Tibial nerve (tissue), 4 donors: ENCODE measurements at places on chromosomes 7 and 10.

DNA sequence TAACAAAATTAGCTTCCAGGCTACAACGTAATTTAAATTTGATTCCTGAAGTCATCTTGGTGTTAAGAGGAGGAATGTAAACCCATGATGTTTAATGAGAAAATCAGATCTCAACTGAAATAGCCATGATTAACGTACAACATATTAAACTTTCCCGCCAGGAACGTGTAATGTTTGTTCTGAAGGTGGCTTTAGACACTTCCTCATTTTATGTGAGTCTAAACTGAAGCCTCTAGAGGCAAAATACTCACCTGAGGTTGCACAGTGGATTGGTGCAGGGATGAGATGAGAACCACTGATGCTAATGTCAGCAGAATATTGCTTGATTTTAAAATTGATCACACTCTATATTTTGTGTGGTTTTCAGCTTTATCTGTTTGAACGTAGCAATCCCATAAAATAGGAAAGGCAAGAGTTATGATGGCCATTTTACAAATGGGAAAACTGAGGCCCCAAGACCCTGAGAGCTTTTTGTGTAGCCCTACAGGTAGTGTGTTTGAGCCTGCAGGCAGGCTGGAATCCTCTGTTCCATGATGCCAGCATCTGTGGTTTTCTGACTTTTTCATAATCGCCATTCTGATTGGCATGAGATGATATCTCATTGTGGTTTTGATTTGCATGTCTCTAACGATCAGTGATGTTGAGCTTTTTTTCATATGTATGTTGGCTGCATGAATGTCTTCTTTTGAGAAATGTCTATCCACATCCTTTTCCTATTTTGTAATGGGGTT is 243.7 kb upstream of the BMPER start:
- no peak for DNase-seq

GRCh38 chr10:66639371-66639770 is 286.5 kb upstream of the LRRTM3 start:
- DNase-seq = no peak

GRCh38 chr10:3104251-3104918 is 37.0 kb downstream of the PFKP start:
- DNase-seq = no peak

DNA sequence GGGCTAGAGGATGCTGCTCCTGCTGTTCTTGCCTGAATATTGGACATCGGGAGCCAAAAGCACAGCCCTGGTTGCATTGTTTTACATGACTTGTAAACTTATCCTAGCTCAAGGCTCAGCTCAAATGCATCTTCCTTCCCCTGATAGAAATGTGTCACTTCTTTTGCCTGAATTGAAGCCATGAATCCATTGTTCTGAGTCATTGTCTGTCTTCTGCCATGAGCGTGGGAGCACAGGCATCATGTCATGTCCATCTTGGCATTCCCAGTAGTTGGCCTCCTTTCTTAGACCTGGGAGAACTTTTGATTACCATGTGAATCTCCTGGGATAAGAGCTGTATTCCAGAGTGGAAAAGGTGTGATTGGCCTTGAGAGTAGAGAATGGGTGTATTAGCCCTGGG is 54.1 kb upstream of the OPN4 start:
- no peak for DNase-seq

- DNase-seq = no peak
Observed at GRCh38 chr10:94747137-94747536, 15.3 kb upstream of the CYP2C19 start.

DNA sequence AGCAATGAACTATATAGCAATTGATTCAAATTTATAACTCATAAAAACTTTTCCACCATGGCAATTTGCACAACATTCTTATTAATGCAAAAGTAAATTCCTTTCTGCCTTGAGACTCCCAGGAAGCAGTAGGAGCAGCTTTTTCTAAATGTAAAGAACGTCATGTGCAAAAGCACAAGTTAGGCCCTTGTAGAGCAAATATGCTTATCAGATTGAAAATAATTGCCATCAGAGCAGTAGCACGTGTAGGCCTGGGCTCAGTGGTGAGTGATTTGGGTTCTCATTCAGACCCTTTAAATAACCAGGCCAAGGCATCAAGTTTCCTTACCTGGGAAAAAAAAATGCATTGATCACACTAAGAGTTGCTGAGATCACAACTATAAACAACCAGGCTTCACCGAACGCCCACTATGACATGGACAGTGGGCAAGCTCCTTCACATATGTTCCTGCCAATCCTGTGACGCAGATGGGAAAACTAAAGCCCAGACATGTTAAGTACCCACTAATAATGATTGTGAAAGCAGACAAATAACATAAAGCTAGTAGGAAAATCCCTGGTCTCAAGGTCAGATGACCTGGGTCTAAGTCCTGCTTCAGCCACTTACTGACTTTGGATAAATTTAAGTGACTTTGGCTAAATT is 22.1 kb upstream of the SAR1A start:
- DNase-seq = no peak

GRCh38 chr7:124713086-124713485 is 52.5 kb downstream of the GPR37 start:
- no peak for DNase-seq

GRCh38 chr7:100783804-100784203 is 43.5 kb downstream of the EPHB4 start:
- no peak for DNase-seq

DNA sequence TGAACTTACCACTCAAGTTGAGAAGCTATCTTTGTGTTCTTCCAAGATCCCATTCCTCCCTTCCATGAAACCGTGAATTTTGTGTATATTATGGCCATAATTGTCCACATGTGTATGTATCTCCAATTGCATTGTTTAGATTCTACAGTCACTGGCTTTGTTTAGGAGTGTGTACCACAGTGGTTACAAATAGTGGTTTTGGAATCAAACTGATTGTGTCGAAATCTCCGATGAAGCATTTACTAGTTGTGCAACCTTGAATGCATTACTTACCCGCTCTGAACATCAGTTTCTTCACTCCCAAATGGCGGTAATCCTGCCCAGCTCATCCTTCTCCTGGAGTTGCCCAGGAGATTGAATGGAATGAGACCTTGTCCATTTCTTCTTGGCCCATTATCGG is 145.0 kb upstream of the ZNF32 start:
- no peak for DNase-seq

- no peak for DNase-seq
Observed at GRCh38 chr7:90313907-90314306, 7.2 kb downstream of the FAM237B start.

DNA sequence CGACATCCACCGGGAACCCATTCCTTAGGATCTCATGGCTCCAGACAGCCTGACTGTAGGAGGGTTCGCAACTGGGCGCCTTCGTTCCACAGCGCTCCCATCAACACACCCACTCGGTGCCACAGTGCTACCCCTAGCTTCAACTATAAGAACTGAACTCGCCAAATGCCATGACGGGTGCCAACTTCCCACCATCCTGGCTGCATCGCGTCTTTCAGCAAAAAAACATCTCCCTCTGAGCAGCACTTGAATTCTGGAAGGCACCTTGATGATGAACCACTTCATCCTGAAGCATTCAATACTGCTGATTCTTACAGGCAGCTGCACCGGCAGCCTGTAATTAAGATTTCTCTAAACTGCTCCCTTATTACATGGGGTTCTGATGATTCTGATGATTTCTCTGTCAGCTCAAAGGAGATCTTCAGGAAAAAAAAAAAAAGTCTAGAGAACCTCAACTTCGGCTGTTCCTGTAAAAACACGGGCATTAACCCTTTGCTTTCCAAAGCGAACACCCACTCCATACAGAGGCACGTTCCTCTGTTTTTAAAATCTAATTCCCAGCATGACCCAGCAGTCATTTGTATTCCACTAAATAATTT is 1.3 kb downstream of the CYTH3 start:
- DNase-seq = peak; percentile 56

DNA sequence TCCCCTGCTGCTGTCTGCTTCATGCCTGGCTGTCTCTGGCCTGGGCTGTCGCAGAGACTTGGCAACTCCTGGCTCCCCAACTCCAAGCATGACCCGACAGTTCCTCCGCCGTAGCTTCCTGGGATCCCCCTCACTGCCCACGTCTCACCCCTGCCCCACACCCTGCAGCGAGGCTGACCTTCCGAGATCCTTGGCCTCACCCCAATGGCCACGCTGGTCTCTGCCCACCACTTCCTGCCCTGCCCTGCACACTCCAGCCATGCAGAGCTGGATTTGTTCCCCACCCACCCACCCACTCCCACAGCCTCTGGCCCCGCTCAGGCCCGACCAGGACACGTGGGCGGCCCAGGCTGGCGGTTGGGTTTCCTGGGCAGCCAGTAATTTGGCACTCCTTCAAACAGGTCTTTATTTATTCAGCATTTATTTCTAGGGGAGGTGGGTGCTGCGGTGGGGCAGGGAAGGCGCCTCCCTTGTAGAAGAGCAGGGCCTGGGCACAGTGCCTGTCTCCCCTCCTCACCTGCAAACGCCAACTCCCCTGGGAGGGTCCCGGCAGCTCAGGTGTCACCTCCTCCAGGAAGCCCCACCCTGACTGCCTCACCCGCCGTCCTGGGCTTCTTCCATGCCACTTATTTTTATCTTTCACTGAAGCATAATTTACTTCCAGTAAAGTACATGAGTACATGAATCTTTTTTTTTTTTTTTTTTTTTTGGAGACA is 25.5 kb downstream of the GTF2IRD1 start:
- DNase-seq = peak; percentile 28

- DNase-seq = peak; percentile 52
Observed at GRCh38 chr10:95273393-95274312, 17.1 kb downstream of the PDLIM1 start.

DNA sequence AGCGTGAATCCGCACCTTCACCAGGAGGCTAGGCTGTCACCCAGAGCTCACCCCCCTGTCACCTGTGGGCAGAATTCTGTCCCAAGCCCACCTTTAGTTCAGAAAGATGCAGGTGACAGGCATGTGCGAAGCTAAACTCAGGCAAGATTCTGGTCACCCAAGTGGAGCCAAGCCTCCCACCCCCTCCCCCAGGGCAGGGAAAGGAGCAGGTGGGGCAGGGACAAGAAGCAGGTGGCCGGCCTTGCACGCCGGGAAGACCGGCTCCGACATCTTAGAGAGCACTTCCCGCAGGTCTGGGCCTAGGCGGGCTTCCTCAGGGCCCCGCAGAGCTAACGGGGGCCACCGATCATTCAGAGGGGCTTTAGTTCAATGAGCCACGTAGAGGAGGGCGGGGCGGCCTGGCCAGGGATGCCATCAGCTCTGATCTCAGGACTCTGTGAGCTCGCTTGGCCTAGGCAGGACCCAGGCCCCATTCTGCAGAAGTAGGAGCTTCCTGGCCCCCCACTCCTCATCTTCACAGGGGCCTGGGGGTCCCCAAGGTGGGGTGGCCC is 19.9 kb downstream of the UNCX start:
- DNase-seq = no peak

DNA sequence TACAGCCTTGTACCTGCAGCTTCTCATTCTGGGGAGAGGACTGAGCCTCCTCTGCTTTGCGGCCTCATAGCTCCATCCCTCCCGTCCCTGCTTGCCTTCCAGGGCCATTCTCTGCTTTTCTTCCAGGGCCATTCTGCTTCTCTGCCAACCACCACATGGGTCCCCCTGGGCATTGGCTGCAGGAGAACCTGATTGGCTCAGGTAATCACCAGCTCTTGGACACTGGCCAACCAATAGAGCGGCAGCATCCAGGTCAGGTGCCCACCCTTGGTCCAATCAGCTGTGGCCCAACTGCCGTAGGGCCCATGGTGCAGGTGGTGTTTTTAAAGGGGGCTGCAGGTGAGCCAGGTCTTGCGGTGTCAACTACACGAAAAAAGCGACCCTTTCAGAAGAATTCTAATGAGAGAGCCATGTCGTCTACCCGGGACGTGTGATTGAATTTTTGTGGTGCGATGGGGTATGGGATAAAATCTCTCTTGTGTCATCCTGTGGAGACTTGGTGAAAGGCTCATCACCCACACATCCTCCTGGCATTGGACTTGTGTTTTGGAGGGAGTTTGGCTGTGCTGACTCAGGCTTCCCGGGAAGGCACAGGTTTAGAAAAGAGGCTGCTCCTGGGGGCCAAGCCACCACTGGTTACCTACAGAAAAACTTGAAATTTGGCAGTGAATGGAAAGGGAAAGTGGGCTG is 46.0 kb upstream of the PODXL start:
- DNase-seq = no peak

DNA sequence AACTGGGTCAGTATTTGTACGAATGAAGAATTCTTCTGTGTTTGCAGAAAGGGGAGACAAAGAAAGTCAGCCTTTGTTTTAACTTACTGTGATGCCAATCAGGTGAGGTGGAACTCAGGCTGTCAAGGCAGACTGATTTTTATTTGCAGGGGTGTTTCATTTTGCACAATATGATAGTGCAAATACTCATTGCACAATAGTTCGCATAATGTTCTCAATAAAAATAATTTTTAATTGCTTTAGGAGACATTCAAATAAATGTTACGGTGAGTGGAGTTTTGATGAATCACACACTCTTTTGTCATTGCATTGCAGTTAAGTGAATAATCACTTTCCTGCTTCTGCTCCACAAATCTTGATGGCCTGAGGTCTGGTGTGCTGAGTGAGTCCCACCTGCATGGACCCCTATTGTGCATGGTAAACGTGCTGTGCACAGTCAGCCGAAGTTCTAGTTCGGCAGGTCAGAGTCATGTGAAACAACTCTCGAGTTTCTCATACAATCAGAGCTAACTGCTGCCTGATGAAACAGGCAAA is 141.3 kb upstream of the FZD8 start:
- no peak for DNase-seq

- no peak for DNase-seq
Observed at GRCh38 chr10:79025199-79025832, 43.5 kb upstream of the ZMIZ1 start.

- DNase-seq = no peak
Observed at GRCh38 chr10:67923551-67923950, 39.1 kb downstream of the SIRT1 start.

DNA sequence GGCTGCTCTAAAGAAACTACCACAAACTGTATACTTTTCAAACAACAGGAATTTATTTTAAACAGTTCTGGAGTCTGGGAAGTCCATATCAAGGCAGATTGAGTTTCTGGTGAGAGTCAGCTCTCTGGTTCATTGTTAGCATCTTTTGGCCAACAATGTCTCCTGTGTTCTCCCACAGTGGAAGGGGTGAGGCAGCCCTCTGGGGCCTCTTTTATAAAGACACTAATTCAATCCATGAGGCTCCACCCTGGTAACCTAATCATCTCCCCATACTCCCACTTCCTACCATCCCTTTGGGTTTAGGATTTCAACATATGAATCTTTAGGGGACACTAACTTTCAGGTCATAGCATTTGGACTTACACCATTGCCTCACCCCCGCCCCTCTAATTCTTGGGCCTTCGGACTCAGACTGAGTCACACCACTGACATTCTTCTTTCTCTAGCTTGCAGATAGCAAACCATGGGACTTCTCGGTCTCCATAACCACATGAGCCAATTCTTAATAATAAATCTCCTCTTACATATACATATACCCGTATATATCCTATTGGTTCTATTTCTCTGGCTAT is 64.3 kb upstream of the ANTXRL start:
- DNase-seq = no peak

DNA sequence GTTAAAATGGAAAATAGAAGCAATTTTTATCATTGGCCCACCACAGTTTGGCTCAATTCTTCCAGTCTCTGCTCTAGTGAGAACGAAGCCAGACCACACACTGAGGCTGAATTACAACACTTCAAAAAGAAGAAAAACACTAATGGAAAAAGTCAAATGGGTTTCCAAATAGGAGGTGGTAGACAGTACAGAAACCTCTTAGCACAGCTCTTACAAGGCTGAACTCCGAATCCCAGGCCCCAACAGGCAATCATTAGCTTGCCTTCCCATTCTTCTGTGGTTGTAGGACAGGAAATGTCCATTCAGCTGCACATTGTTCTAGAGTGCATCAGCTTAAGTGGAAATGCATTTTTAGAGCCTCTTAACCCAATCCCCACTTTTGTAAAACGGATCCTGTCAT is 115.1 kb upstream of the MEOX2 start:
- DNase-seq = peak; percentile 19
